ENCODE measurements at places on chromosomes 5 and 9.
A peak's percentile ranks its signal among the peaks of the same experiment; 100 is the strongest.

DNA sequence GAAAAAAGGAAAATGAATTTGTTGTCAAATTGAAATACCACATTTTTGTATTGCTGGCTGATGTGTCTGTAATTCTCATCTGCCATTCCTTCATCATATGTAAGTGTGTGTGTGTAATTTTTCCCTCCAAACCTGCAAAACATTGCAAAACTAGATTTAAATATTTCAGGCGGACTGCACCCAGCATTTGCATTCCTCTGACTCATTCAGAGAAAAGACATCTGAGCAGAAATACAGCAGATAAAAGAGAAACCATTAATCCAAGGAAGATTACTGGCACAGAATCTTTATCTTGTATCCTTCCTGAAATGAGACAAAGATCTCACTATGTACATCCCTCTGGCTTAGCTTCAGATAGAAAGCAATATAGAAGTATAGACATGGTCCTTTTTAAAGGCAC lies 275.3 kb downstream of the TMEM38B start:
- no peaks in the 10 kb centered on the region for H3K27me3 ChIP-seq
- peak overlapping the region; percentile 29 for H3K4me3 ChIP-seq
- H3K36me3 ChIP-seq: no peaks in the 10 kb centered on the region

GRCh38 chr5:129003232-129003631 lies 37.9 kb downstream of the SLC27A6 start:
- H3K4me1 ChIP-seq: peaks cover 25% of the 10 kb centered on the region
- no peak overlapping the region for H3K27ac ChIP-seq
- no peaks in the 10 kb centered on the region for H3K36me3 ChIP-seq
- no peak overlapping the region for H3K4me3 ChIP-seq

DNA sequence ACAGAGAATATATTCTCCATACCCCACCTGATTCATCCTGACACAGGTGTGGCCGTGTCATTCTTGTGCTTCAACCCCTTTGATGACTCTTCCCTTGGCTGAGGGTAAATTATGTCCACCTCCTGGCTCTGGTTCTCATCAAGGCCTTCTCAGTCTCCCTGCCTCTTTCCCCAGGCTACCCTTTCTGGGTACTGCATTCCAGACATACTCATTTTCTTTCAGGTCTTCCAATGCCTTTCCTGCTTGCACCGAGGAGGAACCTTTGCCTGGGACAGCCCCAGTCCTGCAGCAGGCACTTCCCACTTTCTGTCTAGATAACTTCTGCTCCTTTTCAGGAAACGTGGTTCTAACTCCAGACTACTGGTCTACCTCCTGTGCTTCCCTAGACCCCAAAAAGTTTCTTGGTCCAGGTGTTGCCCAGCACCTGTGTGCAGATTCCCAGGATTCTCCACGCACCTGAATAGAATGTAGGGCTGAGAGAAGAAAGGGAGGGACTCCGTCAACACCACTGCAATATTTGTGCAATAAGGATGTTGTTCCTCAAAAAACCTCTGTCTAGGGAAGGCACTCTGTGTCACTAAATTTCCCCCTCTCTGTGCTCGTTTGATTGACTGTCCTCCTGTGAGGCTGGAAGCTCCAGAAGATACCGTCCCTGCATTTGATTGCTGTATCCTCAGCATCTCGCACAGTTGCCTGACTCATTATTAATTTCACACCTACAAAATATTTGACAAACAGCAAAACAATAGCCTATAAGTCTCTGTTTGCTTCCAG lies 255.4 kb upstream of the NFIL3 start:
- peaks cover 7% of the 10 kb centered on the region for H3K27me3 ChIP-seq
- H3K4me1 ChIP-seq: peaks cover 22% of the 10 kb centered on the region
- no peak overlapping the region for H3K4me3 ChIP-seq
- no peak for DNase-seq

DNA sequence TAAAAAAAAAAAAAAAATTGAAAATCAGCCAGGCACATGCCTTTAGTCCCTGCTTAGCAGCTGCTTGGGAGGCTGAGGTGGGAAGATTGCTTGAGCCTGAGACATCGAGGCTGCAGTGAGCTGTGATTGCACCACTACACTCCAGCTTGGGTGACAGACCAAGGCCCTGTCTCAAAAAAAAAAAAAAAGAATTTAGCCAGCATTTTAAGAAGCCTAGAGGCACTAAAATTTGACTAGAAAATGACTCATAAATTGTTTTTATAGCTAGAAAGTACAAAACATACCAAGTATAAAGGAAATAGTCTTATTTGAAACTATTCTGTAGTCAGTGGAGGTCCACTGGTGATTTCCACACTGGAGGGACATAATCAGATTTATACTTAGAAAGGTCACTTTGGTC lies 17.5 kb downstream of the LRRC70 start:
- H3K36me3 ChIP-seq: peaks cover 17% of the 10 kb centered on the region
- no peak overlapping the region for H3K27ac ChIP-seq
- H3K4me1 ChIP-seq: no peaks in the 10 kb centered on the region
- DNase-seq: no peak
- no peaks in the 10 kb centered on the region for H3K27me3 ChIP-seq

DNA sequence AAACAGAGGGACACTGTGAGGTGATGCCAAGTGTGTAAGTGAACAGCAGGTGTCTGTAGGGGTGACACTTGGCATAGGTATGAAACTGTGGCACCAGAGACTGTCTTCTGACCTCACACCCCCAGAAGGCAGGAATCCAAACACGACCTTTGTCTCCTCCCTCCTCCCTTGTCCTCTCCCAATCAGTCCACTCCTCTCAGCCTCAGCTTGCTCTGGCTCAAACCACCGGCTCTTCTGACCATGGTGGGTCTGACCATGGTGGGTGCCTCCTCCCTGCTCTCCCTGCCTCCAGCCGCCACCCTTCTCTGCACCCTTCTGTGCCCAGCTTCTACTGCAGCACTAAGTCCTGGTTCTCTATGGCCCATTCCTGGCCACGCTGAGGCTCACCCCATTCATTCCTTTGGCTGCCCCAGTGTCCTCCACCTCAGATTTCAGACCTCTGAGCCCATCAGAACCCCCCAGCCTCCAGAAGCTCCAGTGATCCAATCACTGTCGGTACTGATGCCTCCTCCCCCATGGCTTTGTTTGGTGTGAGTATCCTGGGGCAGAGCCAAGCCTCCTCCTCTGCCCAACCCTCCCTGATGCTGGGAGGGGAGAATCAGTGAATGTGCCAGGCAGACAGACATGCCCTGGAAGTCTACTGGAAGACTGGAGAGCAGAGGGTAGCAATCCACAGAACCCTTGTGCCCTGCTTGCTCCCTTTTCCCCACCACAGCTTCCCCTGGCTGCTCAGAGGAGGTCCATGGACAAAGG lies 1.7 kb upstream of the ARID3C start:
- H3K4me3 ChIP-seq: peak overlapping the region; percentile 1
- no peaks in the 10 kb centered on the region for H3K36me3 ChIP-seq
- H3K4me1 ChIP-seq: peaks cover 30% of the 10 kb centered on the region
- peaks cover 72% of the 10 kb centered on the region for H3K27me3 ChIP-seq
- no peak for DNase-seq
- no peak overlapping the region for H3K27ac ChIP-seq

DNA sequence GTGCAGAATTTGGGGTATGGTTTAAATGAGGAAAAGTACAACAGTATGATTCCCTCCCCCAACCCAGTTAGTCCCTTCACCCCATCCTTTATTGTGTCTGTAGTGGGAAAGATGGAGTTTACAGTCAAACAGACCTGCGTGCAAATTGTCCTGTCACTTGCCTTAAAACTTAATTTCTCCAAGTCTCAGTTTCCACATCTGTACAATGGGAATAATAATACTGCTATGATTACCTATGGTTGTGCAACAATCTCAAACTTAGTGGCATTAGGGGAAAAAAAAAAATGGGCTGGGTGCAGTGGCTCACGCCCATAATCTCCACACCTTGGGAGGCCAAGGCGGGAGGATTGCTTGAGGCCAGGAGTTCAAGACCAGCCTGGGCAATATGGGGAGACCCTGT lies 35.8 kb upstream of the CTNNA1 start:
- H3K4me3 ChIP-seq: no peak overlapping the region
- DNase-seq: no peak
- no peaks in the 10 kb centered on the region for H3K36me3 ChIP-seq
- peaks cover 4% of the 10 kb centered on the region for H3K27me3 ChIP-seq

- H3K36me3 ChIP-seq: no peaks in the 10 kb centered on the region
- H3K27me3 ChIP-seq: peaks cover 1% of the 10 kb centered on the region
- H3K27ac ChIP-seq: peak overlapping the region; percentile 91
- DNase-seq: no peak
- no peak overlapping the region for H3K4me3 ChIP-seq
These were observed 1.4 kb upstream of the SPAAR start for GRCh38 chr9:35907711-35908503.

GRCh38 chr9:35906923-35907699 lies 1.1 kb downstream of the HRCT1 start:
- peak overlapping the region; percentile 71 for H3K27ac ChIP-seq
- no peak for DNase-seq
- no peak overlapping the region for H3K4me3 ChIP-seq
- no peaks in the 10 kb centered on the region for H3K36me3 ChIP-seq
- peaks cover 36% of the 10 kb centered on the region for H3K4me1 ChIP-seq

GRCh38 chr5:14327624-14328023 lies 184.5 kb downstream of the TRIO start:
- H3K27me3 ChIP-seq: no peaks in the 10 kb centered on the region
- no peak for DNase-seq
- no peak overlapping the region for H3K27ac ChIP-seq
- H3K4me3 ChIP-seq: no peak overlapping the region
- peaks cover 5% of the 10 kb centered on the region for H3K36me3 ChIP-seq
- peaks cover 5% of the 10 kb centered on the region for H3K4me1 ChIP-seq

DNA sequence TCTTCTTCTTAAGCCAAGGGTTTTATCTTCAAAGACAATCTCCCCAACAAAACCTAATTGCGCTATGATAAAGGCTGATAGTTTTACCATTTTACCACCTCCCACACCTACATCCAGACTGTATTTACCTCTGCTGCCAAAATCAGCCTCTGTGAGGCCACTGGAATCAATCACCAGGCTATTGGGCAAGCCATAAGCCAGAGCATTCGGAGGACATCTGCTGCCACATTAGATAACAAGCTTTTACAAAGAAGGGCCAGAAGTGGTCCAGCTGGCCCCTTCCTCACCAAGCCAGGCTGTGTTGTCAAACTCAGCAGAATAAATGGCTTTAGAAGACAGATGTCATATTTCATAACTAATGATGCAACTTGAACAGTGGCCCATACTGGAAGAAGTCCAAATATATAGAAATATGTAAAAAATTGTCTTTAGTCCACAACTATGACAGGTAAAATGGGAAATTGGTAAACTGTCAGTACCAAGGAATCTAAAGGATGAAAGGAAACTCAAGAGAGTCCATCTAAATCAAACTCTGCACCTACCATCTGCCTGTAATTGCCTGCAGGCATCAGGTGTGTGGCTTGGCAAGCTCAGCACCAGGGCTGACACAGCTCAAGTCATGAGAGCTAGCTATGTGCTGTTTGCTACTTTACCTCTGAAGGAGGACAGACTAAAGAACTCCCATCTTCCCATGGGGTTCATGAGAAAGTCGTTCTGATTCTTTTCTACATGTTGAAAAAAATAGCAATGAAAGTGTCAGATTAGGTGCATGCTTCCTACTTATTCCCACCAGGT lies 16.1 kb downstream of the SLC45A2 start:
- DNase-seq: no peak
- H3K4me1 ChIP-seq: peaks cover 8% of the 10 kb centered on the region
- no peak overlapping the region for H3K27ac ChIP-seq
- no peaks in the 10 kb centered on the region for H3K36me3 ChIP-seq
- no peak overlapping the region for H3K4me3 ChIP-seq

- no peak overlapping the region for H3K27ac ChIP-seq
- no peaks in the 10 kb centered on the region for H3K36me3 ChIP-seq
- no peak for DNase-seq
- H3K4me1 ChIP-seq: peaks cover 5% of the 10 kb centered on the region
These were observed 301.1 kb downstream of the MAN2A1 start for GRCh38 chr5:109990723-109991359.

DNA sequence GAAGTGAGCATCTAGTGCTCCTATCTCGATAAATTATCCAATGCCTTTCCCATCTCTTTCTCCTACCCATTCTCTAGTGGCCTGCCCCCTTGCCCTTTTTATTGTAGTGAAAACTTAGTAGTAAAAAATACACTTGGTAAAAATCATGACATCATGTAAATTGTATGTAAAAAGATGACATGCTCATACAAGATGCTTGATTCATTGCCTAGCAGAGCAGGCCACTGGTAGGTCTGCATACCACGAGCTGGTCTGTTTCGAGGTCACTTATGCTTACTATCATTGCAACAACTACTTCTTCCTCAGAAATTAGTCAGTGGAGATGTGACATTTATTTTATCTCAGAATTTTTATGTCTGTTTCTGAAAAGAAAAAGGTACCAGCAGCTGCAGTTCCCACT lies 177.3 kb downstream of the C9orf152 start:
- H3K4me1 ChIP-seq: peaks cover 55% of the 10 kb centered on the region
- H3K4me3 ChIP-seq: no peak overlapping the region
- no peak for DNase-seq
- H3K27ac ChIP-seq: no peak overlapping the region
- H3K27me3 ChIP-seq: no peaks in the 10 kb centered on the region

- peak overlapping the region; percentile 88 for H3K27ac ChIP-seq
- H3K27me3 ChIP-seq: peaks cover 73% of the 10 kb centered on the region
- no peak for DNase-seq
- H3K4me3 ChIP-seq: peak overlapping the region; percentile 96
- H3K36me3 ChIP-seq: no peaks in the 10 kb centered on the region
These were observed 22.7 kb downstream of the ANXA2R start for GRCh38 chr5:43017428-43017815.

GRCh38 chr5:35789732-35790456 lies 66.8 kb upstream of the IL7R start:
- H3K36me3 ChIP-seq: no peaks in the 10 kb centered on the region
- H3K27me3 ChIP-seq: no peaks in the 10 kb centered on the region
- no peak overlapping the region for H3K4me3 ChIP-seq
- DNase-seq: no peak
- peaks cover 37% of the 10 kb centered on the region for H3K4me1 ChIP-seq

- no peak overlapping the region for H3K4me3 ChIP-seq
- H3K4me1 ChIP-seq: peaks cover 4% of the 10 kb centered on the region
- no peaks in the 10 kb centered on the region for H3K27me3 ChIP-seq
- DNase-seq: no peak
These were observed 225.3 kb downstream of the MCTP1 start for GRCh38 chr5:95059636-95060035.

DNA sequence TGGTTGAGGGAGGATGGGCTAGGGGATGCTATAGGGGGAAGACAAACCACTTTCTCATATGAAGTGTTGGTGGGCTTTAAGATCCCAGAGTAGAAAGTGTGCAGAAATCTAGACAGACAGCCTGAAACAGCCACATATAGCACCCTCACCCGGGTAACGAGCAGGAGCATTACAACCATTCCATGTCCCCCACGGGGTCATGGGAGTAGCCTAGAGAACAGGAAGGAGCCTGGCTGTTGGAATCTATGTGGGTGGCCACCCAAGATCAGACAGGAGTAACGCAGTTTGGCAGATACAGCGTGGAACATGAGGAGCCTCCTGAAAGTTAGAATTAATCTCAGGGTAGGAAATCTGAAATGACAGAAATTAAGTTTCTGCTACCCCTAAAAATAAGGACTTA lies 146.1 kb upstream of the RAI14 start:
- peaks cover 13% of the 10 kb centered on the region for H3K4me1 ChIP-seq
- H3K36me3 ChIP-seq: no peaks in the 10 kb centered on the region
- no peaks in the 10 kb centered on the region for H3K27me3 ChIP-seq
- no peak overlapping the region for H3K27ac ChIP-seq

Measured in neural crest cell (in vitro differentiated cells).